HuH-7 (cell line): ENCODE measurements at places on chromosomes 3 and 15.

DNA sequence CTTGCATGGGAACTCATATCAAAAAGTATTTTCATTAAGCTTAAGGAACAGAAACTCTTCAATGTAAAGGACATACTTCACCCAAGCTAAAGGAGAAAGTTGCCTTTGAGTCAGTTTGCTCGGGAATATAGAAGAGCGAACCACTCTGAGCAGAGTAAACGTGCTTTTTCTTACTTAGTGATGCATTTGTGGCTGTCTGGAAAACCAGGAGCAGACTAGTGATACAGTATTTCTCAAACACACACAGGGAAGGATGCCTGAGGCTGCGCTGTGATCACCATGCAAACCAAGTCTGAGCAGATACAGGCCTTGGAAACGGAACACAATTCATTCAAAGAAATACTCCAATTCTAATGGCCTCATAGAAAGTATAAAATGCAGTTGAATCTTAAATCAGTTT is 121.0 kb upstream of the CDIN1 start:
- no peak for DNase-seq

DNA sequence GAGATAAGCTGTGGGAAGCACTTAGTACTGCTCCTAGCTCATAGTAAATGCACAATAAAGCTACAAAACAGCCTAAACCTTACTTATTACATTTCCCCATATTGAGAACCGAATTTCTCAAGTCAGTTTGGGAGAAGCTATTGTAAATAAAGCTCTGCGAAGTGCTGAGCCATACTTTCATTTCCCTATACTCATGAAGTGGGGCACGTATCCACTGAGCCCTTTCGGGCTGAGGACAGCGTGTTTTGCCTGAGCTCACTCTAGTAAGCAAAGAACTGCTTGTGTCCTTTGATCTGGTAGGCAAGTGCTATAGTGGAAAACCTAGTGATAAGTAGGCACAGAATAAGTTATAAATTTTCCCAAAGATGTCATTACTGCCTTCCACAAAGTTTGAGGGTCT is 165.0 kb downstream of the RSL24D1 start:
- DNase-seq, result no peak

- DNase-seq, result no peak
Observed at GRCh38 chr3:156655819-156656550, 18.4 kb upstream of the TIPARP start.

DNA sequence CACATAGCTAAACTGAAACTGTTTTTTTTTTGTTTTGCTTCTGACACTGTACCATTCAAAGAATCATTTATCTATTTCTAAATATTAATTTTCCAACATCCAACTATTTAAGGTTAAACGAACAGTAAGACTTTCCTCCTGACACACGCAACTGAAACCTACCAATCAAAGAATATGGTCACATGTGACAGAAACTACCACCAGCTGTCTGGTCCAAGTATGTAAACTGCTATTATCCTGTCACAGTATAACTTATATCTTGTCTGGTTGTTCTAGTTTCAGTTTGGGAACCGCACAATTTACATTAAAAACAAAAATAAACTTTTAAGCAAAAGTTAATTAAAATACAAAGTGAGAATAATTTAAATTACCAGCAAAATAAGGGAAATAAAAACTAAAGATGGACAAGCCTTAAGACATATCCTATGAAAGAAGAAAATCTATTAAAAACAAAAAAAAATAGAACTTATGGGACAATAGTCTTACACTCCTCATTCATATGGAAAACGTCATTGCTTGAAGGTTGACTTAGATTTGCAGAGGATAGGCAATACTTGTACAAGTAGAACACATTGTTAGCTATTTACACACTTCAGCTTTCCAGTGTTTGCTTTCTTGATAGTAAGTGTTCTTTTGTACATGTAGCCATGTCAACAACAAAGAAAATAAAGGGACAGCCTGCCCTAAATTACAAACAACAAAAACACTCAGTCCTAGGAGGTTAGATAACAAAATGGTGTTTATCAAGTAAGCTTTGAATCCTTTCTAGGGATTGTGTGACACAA is 26.8 kb upstream of the CHRM5 start:
- no peak for DNase-seq

DNA sequence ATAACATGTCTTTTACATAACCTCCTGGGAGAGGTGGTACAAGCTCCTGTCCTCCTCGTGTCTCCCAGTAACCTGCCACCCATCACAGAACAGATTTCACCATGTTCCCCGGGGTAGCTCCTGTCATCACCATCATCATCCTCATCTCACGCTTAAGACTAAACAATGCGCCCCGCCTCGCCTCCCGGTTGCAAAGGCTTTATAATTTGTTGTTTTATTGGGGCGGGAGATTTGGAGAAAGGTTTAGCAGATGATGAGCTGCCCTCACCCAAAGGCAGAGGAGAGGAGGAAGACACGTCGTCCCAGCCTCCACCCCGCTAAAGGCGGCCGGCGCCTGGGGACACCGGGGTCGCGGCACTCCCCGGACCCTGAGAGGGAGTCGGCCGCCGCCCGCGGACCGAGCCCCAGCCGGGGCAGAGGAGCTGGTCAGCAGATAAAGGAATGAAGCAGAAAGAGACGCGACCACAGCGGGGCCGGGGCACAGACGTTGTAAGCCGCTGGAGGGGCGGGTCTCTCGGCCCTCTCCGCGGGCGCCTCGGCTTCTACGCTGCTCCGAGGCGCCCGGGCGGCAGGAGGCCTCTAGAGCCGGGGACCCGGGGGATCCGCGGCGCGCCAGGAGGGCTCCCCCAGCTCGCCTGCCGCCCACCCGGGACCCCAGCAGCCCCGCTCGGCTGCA is 589 bp downstream of the HERC1 start:
- DNase-seq, result peak; percentile 34
